Gastroesophageal sphincter (tissue), 4 donors: ENCODE measurements at places on chromosomes 4 and X. TPM values are rescaled to one million over a fixed set of nuclear protein-coding genes. Genes with fewer than 3 reads are reported as not detected.

HTT gene
- total RNA-seq = 48.6 TPM

SULT1E1 gene
- total RNA-seq = not detected

GRCh38 chr4:59700651-59701050 lies 1499.5 kb upstream of the ADGRL3 start:
- ATAC-seq = no peak

DACH2 gene
- total RNA-seq = not detected

TLL1 gene
- total RNA-seq = 8.5 TPM

ADAM29 gene
- not detected for total RNA-seq
